ENCODE measurements at places on chromosomes 2 and 18. TPM values are rescaled to one million over a fixed set of nuclear protein-coding genes. Genes with fewer than 3 reads are reported as not detected.

DNA sequence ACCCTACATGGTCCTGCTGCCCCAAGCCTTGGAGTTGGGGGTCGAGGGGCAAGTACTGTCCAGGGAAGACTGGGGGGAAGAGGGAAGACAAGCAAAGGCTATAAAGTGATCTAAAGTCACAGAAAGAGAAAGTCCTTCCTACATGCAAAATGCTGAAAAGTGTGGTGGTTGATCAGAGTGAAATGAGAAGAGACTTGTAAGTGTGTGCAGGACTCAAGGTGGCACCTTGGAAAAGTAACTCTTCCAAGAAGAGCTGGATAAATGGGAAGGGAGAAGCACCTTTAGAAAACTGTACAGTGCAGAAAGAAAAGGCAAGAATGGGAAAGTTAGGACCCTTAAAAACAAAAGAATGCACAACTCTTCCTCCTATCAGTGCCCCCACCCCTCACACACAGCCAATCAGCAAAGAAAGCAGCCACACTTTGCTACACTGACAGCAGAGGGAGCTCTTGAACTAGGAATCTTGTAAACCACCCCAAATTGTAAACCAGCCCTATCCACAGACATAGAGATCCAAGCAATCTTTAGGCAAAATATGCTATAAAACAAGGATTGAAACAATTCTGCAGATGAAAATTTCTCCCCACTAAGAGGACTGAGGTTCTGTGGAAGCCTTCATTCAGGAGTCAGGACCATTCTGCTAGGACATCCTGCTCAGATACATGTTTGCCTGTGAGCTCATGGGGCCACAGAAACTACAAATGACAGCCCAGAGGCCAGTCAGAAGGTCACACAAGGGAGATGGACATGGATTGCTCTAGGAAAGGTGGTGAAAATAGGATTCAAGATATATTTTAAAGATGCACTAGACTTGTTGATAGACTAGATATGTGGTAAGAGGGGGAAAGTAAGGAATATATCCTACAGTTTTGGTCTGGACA is 146.4 kb downstream of the FTCDNL1 start:
- no peak overlapping the region for H3K4me3 ChIP-seq
- no peaks in the 10 kb centered on the region for H3K4me1 ChIP-seq
- no peak for DNase-seq
- H3K36me3 ChIP-seq = no peaks in the 10 kb centered on the region
- no peak overlapping the region for H3K27ac ChIP-seq

- H3K27me3 ChIP-seq = no peaks in the 10 kb centered on the region
- no peak for DNase-seq
- H3K27ac ChIP-seq = no peak overlapping the region
Observed at GRCh38 chr2:165558832-165559231, 89.3 kb downstream of the CSRNP3 start.

DNA sequence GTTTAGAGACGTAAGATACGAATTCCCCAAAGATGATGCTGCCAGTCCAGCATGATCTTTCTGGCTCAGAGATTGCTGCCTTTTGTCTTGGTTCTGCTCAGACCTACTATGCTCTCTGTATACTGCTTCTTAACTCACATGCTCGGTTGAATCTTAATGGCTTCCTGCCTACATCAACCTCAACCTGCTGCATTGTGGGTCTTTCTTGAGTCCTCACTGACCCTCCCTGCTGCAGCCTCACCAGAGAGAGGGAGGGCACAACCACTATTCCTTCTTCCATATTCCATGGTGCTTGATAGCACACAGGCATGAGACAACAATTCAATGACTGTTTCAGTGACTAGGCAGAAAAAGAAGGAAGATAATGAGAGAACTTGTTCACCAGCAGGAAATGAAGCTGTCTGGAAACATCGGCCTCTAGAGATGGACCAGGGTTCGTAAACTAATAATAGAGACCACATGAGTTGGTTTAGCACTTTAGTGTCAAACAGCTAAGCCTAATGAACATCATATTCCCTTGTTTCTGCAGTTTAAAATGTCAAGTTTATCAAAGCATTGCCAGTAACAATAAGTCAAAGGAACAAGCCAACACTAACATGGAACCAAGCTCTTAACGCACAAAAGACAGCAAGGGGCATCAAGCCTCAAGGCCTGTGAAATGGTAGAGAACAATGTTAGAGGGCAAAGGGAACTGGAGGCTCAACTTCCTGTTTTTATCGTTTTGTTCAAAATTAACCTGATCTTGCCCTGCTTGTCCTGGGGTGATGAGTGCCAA is 333.9 kb downstream of the PDE11A start:
- H3K36me3 ChIP-seq = no peaks in the 10 kb centered on the region
- H3K27ac ChIP-seq = no peak overlapping the region
- H3K27me3 ChIP-seq = no peaks in the 10 kb centered on the region
- H3K4me1 ChIP-seq = no peaks in the 10 kb centered on the region
- no peak for DNase-seq
- H3K4me3 ChIP-seq = no peak overlapping the region

DNA sequence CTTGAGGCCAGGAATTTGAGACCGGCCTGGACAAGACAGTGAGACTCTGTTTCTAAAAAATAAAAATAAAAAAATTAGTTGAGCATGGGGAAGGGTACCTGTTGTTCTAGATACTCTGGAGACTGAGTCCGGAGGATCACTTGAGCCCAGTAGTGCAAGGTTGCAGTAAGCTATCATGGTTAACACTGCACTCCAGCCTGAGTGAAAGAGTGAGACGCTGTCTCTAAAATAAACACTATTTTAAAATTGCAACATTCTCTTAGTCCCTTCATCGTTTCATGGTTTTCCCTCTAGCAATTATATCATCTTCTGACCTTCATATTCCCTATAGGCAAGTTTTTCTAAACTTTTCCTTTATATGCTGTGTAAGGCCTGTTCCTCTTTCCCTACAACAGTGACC is 248.5 kb downstream of the VAPA start:
- H3K27me3 ChIP-seq = no peaks in the 10 kb centered on the region
- no peaks in the 10 kb centered on the region for H3K36me3 ChIP-seq
- no peak for DNase-seq
- H3K4me3 ChIP-seq = no peak overlapping the region
- no peaks in the 10 kb centered on the region for H3K4me1 ChIP-seq
- H3K27ac ChIP-seq = no peak overlapping the region

- no peak for DNase-seq
- no peaks in the 10 kb centered on the region for H3K27me3 ChIP-seq
- no peaks in the 10 kb centered on the region for H3K36me3 ChIP-seq
- no peak overlapping the region for H3K4me3 ChIP-seq
Observed at GRCh38 chr2:121804340-121804739, 48.9 kb downstream of the TSN start.

DNA sequence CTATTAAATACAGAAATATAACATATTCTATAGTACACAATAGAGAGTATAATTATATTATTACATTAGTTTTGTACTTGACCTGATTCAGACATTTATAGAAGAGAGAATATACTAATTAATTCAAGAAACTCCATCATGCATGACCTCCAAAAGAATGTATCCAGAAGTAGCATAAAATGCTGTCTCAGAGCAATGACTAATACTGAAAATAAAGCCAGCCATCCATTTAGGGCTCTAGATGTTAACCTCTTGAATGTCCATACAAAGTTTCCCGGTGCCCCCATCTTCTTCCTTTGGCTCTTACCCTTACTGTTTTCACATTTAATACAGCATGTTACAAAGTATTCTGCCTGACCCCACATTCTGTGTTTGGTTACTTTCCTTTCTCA is 102.0 kb downstream of the ARHGAP15 start:
- H3K4me1 ChIP-seq = no peaks in the 10 kb centered on the region
- H3K4me3 ChIP-seq = no peak overlapping the region
- no peaks in the 10 kb centered on the region for H3K27me3 ChIP-seq

DNA sequence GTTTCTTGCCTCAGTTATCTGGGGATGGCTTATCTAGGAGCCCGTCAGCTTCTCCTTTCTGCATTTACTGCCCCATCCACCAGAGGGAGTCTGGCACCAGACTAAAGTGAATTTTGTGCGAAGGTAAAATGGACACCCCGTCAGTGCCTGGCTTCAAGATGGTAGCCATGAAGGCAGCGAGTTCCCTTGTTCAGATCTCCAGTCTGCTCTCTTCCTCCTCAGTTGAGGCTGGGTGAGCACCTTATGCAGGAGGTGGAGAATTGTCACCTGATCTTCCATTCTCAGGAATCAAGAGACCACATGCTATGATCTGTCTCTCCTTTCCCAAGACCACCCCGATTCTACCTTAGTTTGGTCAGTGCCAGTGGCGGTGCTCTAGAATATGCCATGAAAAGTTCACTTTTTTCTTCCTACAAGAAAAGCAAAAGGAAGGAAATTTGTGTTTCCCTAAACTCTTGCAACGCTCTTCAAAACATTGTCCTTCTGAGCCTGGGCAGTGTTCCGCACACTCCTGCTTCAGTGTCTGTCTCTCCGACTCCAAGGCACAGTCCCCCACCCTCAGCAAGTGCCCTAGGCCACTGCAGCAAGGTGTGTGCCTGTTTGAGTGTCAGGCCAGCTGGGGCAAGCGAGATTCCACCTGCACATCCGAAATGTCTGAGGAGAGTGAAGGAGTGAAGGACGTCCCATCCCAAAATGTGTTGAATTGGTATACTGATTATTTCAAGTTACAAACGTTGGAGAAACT is 168.6 kb downstream of the SS18 start:
- no peak overlapping the region for H3K27ac ChIP-seq
- no peaks in the 10 kb centered on the region for H3K27me3 ChIP-seq
- no peaks in the 10 kb centered on the region for H3K36me3 ChIP-seq
- no peak overlapping the region for H3K4me3 ChIP-seq
- no peak for DNase-seq

DNA sequence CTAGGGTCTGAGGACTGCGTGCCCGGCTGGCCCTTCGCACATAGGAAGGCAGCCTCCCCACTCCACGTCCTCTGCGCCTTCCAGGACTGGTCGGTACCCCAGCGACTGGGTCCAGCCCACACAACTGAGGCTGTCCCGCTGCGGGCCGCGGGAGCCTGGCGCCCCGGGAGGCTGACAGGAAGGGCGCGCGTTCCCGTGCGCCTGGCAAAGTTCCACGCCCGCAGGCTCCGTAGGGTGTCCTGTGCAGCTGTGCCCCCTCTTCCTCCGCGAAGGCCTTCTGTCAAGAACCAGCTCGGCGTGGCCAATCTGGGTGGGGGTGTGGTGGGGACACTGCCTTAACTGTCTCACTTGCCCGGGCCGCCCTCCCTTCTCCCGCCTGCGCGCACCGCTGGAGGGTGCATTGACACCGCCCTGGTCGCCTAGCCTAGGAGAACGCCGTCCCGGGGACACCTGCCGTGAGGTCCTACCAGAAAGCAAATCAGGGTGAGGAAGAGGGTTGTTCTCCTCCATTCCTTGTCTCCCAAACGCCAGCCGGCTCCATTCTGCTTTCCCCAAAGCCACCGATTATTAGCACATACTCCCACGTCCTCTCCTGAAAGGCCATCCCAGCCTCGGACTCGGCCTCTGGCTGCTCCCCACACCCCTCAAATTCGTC is 618 bp upstream of the LYPD1 start:
- H3K27ac ChIP-seq = no peak overlapping the region
- peaks cover 6% of the 10 kb centered on the region for H3K4me1 ChIP-seq
- no peaks in the 10 kb centered on the region for H3K36me3 ChIP-seq
- H3K27me3 ChIP-seq = peaks cover 67% of the 10 kb centered on the region
- peak overlapping the region; percentile 59 for H3K4me3 ChIP-seq

DNA sequence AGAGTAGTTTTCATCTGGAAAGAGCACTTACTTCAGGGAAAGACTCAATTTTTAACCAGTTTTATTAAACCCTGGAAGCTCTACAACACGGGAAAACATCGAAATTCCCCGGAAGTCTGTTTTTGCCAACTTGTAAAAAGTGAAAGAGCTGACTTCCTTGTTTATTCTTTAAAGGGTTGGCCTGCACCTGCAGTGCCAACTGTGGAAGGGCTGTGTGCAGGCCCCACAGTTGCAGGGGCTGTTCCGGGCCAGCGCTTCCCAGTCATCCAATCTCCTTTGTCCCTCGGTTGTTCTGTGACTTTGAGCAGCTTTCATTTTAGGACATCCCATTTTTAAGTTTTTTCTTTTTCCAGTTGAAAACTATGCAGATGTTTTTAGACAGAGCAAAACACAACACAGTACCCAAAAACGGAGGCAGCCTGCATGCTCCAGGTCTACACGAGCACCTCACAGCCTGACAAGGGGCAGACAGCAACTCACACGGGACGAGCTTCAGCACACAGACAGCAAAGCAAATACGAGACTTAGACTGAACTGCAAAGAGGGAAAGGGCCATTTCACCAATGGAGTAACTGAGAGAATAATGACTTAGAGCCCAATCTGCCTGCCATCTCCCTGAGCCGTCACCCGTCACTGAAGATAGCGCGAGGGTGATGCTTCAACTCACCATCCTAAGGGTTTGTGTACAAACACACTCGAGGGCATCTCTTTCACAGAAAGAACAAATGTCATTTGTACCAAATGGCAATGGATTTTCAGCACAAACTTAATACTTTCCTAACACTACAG is 70.6 kb downstream of the EMILIN2 start:
- no peak for DNase-seq
- no peaks in the 10 kb centered on the region for H3K27me3 ChIP-seq
- no peak overlapping the region for H3K27ac ChIP-seq
- peaks cover 36% of the 10 kb centered on the region for H3K36me3 ChIP-seq
- no peaks in the 10 kb centered on the region for H3K4me1 ChIP-seq

DNA sequence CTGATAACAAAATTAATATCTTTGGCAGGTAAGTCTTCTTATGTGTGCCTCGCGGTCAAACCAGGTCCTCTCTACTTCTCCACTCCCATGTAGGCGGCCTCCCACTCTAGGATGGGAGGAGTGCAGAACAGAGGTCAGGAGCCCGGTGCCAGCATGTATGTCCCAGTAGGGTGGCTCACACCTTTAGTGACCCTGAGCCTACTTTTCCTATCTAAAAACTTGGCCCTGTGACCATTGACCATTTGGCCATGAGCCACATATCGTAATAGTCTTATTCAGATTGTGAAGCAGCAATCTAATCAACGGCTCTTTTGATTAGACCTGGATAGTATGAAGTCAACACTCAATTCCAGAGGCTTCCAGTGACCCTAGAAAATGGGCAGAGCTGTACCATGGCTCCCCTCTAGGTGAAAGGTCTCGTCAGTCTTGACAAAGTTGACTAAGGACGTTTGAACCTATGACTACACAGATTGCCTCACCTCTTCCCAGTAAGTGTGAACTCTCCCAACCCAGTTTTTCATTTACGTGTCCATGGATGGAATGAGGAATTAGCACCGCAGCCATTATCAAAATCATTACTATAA is 17.1 kb upstream of the FABP1 start:
- H3K36me3 ChIP-seq = no peaks in the 10 kb centered on the region
- no peak overlapping the region for H3K4me3 ChIP-seq
- H3K27ac ChIP-seq = no peak overlapping the region
- H3K4me1 ChIP-seq = no peaks in the 10 kb centered on the region
- no peaks in the 10 kb centered on the region for H3K27me3 ChIP-seq

GRCh38 chr2:119753041-119753929 is 6.4 kb upstream of the PTPN4 start:
- H3K27me3 ChIP-seq = no peaks in the 10 kb centered on the region
- H3K27ac ChIP-seq = peak overlapping the region; percentile 37
- no peak overlapping the region for H3K4me3 ChIP-seq
- H3K4me1 ChIP-seq = peaks cover 20% of the 10 kb centered on the region
- H3K36me3 ChIP-seq = no peaks in the 10 kb centered on the region
- no peak for DNase-seq

GRCh38 chr18:12637901-12638643 is 19.8 kb downstream of the SPIRE1 start:
- peaks cover 7% of the 10 kb centered on the region for H3K36me3 ChIP-seq
- H3K27ac ChIP-seq = no peak overlapping the region
- peaks cover 13% of the 10 kb centered on the region for H3K4me1 ChIP-seq
- DNase-seq = no peak
- no peak overlapping the region for H3K4me3 ChIP-seq

GRCh38 chr18:10518595-10519255 is 7.1 kb upstream of the NAPG start:
- no peak overlapping the region for H3K4me3 ChIP-seq
- no peaks in the 10 kb centered on the region for H3K4me1 ChIP-seq
- peak; percentile 74 for DNase-seq
- H3K27ac ChIP-seq = no peak overlapping the region
- no peaks in the 10 kb centered on the region for H3K36me3 ChIP-seq
- H3K27me3 ChIP-seq = no peaks in the 10 kb centered on the region

SMYD1 gene
- 112 TPM for polyA plus RNA-seq

L3MBTL4 gene
- polyA plus RNA-seq = 0.09 TPM

EFEMP1 gene
- 9.1 TPM for polyA plus RNA-seq
